ENCODE measurements at places on chromosomes 3 and 15.

- peak; percentile 42 for DNase-seq
Measured at GRCh38 chr3:24336101-24336500, 158.5 kb downstream of the THRB start.

- no peak for DNase-seq
Measured at GRCh38 chr3:184354121-184354728, 7.2 kb downstream of the CLCN2 start.

GRCh38 chr3:98099848-98100247 lies 12.9 kb downstream of the OR5AC2 start:
- DNase-seq, result no peak

- DNase-seq, result no peak
Measured at GRCh38 chr3:192892981-192893700, 24.5 kb downstream of the MB21D2 start.

GRCh38 chr3:195850857-195851543 lies 39.3 kb upstream of the MUC4 start:
- peak; percentile 86 for DNase-seq

- no peak for DNase-seq
Measured at GRCh38 chr3:172853921-172854666, 103.6 kb downstream of the ECT2 start.

DNA sequence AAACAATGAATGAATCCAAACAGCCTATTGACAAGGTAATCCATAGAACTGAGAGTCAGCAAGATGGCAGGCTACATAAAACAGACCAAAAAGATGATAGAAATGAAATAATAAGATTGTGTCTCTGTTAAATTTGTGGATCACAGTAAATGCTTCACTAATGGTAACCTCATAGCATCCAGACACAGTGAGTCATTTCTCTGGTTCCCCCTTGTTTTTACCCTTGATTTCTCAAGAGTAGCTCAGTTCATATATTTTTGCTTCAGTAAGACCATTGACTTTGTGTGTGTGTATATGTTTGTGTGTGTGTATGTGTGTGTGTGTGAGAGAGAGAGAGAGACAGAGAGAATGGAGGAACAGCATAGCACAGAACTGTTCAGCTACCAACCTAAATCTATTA lies 546.9 kb downstream of the RBMS3 start:
- no peak for DNase-seq

DNA sequence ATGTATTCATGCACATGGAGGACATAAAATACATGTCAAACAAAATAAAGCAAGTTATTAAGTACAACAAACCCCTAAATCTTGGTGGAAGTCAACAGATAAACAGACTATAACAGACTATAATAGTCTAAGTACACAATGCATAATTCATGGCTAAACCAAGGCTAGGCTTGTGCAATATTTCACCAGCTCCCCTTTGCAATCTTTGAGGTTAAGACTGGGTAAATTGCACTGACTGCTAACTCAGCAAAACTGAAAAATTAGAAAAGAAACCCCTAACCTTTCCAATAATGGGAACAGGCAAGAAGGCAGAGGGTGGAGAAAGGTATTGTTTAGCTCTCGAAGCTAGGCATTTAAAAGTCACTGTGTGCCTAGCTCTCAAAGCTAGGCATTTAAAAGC lies 304.9 kb upstream of the WNT5A start:
- no peak for DNase-seq

DNA sequence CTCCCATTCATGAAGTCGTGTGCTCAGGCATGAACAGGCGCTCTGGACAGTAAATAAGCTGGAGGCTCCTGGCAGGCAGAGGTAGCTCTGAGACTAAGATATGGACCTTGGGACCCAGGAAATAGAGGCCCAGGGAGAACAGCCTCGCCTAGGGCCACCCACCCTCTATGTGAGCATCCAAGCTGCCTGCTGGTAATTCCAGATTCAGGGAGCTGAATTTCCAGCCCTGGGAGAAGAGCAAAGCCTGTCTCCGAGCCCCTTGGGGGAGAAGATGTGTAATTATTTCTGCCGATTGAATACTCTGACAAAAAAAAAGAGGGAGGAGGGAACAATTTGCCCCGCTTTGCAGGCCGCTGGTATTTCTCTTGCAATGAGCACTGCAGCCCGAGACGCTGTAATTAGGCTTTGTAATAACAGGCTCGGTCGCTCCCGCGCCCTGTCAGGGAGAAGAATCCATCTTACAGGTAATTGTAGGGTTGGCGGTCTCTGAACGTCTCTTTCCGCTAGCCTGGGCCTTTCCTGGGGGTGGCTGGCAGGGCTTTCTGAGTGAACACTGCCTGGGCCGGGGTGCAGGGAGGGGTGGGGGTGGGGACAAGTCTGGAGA lies 131.5 kb downstream of the WNT7A start:
- no peak for DNase-seq

- DNase-seq, result no peak
Measured at GRCh38 chr3:147421184-147421912, 12.2 kb downstream of the ZIC1 start.

DNA sequence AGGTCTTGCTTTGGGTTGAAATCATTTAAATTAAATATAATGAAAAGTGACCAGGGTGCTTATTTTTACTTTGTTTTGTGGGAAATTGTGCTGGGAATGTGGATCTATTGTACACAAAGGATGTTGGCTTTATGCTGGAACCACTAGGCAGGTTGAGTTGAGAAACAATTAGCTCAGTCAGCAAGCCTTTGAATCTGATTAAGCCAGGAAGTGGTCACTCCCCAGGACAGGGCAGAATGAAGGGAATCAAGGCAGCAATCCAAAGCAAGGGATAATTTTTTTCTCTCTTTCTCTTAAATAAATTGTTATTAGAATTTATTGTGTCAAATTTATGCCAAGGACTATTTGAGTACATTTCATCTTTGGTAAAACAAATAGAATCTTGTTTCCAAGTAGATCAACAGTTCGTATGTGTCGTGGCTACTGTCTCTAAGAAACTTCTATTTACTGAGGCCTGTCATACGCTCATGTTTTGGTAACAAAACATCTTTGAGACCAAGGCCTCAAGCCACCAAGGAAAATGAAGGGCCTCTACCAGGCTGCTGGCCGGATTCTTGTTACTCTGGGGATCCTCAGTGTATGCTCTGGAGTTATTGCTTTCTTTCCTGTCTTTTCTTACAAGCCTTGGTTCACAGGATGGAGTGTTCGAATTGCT lies at the start of gene TMEM212:
Gene TMEM212 (plus strand): TSS at position 486 of the 655 bp plus-strand sequence. CDS start 35 bp downstream, at position 521.
- DNase-seq, result no peak

DNA sequence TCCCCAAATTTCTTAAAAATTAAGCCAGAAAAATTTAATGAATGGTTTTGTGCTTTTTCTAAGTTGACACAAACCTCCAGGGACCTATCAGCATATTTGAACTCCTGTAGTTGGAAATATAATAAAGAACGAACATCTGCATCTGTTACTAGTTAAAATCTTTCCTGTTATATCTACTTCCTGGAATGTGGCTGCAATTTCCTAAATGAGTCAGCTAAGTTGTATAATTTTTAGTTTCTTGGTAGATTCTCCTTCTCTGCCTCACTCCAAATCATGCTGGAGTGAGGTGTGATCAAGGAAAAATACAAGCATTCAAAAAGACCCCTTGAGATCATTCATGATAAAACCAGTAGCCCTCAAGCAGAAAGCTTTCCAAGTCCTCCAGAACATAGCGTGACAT lies 106.2 kb upstream of the MCTP2 start:
- no peak for DNase-seq

DNA sequence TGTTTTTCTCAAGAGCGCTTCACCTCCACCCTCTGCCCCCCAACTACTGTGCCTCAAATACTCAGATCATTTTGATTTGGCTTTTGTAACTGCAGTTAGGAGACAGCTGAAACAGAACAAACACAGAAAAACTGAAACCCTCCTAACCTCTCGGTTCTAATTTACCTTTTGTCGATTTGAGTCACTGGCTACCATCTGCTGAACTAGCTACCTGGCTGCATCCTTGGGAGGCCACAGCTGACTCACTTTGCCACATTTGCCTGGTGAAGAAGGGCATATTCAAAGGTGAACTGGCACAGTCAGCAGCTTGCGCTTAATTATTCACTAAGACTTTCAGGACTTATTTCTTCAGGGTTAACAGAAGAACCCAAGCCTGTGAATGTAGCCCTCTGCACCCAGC lies 117.7 kb downstream of the FOXB1 start:
- no peak for DNase-seq

- DNase-seq, result no peak
Measured at GRCh38 chr3:12932347-12932746, 91.0 kb upstream of the RPL32 start.

DNA sequence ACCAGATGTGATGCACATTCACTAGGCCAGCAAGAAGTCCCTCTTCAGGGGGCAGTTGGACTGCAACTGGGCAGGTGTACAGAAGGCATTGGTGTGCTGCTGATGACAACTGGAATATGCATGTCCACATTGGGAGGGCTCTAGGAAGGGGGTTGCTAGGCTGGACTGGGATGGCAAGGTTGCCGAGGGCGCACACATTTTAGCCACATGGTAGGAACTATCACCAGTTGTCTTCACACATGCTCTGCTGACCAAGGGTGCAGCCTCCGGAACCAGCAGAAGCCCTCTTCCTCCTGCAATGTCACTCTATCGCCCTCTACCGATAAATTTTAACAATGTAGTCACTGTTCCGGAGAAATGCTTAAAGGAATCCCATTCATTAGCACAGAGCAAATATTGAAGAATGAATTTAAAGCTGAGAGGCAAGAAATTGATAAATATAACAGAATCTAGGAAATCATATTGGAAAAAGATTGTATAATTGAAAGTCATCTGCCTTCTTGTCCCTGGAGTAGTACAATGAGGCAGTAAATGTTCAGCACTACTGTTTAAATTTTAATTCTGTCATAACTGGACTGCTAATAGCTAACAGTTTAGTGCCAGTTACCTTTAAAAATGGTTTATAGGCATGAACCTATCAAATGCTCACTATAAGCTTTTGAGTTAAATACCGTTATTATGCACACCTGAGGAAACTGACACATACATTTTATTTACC lies 22.6 kb upstream of the LYSMD4 start:
- no peak for DNase-seq

DNA sequence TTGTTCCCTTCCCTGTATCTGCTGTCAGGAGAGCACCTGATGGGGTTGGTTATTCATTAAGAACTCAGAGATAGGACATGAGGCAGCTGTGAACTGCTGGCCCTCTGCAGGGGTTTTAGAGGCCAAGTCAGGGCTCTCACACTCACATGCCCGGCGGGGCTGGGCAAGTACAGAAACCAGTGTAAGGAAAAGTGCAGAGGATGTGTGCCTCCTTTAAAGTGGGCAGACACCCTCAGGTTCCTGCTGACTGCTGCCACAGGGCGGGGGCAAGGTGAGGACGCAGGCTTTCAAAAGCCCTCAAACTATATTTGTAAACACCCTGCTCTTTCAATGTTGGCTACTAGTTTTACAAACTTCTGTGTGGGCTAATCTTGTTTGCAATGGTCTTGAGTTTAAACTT lies 22.4 kb downstream of the CXCR6 start:
- DNase-seq, result no peak

DNA sequence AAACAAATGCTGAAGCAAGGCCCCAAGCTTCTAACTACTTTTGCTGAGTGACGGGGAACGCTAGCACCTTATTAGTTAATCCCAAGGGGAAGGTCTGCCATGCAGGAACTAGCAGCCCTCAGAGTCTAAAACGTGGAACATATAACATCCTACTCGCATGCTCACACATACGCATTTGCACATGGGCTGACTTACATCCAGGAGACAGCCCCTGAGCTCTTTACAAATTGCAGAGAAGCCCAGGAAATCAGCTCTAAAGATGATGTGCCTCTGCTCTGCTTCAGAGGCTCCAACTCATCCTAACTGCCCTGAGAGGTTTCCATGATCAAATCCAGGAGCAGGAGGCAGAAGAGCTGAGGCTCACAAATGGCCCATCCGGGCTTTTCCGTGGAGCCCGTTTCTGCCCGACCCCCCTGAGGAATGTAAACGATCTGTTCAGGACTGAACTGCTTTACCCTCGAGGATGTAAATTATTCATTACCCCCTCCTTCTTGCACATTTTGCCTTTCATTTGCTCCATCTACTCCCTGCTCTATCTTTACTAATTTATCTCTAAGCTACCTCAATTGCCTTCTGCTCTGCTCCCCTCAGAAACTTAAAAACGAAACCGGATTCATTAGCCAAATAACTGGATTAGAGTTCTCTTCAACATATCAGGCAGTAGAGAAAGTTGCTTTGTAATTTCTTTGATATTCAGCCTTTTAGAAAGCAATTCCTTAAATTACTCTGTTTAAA lies 141.9 kb upstream of the CCDC54 start:
- DNase-seq, result peak; percentile 18

DNA sequence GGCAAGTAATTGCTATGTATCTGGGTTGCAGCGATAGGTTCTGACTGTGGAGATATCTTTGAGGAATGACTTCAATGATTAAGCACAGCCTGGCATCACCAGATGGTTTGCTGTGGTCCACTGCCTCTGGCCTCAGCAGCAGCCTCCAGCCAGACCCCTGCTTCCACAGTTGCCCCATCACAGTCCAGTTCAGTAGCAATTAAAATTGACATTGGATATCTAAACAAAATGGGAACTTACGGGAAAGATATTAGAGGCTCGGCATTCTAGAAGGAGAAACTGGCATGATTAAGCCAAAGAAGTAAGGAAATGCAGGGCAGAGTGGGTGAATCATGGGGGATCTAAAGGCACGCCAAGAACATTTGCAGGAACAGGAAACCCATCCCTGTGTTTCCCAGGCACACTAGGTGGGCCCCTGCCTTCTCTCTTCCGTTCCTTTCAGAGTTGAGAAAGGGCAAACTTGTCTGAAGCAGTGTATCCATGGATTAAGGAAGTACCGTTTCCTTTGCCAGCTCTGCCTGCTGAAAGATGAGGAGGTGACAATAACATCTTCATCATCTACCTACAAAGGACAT lies 36.3 kb upstream of the SH3BP5 start:
- DNase-seq, result no peak

DNA sequence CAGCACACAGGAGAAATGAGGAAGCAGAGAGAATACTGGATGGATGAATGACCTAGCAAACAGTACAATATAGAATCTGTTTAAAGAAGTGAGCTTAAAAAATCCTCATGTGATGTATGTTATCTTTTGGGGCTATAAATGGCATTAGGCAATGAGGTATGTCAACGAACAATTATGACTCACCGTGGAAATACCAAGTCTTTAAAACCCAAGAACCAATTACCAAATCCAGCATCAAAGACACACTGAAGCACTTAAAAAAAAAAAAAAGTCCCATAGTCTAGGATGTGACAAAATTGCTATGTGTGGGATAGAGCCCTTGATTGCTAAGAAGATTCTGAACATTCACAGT lies 36.3 kb upstream of the HERC1 start:
- DNase-seq, result no peak

GRCh38 chr3:184485906-184486305 lies 75.7 kb upstream of the EPHB3 start:
- DNase-seq, result no peak

DNA sequence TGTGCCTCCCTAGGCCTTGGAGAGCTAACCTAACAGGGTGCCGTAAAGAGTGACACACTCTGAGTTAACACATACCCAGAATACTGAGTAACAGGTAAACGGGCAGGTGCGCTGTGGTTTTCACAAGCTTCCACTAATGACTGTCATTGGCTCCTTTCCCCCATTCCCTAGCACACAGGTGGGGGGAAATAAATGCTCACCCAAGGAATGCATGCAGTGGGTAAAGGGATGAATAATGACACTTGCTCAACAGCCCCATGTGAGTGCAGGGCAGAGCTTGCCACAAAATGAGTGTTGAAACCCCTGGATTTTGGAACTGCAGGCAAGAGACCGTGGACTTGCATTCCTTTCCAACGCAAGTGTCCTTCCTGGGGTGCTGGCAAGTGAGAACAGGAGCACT lies 57.6 kb downstream of the ADAMTS17 start:
- DNase-seq, result no peak

Measured in nucleus accumbens (tissue), 56 donors.